GM19239 (cell line): ENCODE measurements at places on chromosomes 7 and 10.

DNA sequence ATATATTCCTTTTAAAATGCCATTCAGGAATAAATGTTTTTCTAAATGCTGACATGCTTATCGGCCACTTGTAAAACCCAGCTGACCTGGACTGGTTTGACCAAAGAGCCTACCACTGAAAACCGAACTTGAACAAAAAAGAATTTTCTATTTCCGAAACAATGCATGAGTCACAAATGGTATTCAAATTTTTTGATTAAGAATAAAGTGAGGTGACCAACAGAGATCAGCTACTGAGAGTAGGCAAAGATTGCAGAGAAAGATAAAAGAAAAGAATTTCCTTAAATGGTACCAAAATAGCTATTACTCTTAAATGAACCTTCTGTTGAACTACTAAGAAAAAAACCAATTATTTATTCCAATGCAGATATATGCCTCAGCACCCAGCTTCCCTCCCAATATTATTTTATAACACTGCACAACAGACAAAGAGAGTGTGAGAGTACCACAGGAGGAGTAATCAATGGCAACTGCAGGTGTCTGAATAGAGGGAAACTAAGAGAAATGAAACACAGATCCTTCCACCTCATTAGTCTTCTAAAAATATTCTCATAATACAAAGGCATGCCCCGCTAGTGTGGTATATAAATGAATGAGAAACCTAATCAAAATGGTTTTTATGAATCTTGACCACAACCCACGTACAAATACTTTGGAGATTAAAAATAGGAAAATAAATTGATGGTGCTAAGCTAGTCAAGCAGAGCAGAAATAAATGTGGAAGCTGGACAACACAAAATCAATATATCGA lies 20.1 kb downstream of the OSBPL3 start:
- DNase-seq: no peak

DNA sequence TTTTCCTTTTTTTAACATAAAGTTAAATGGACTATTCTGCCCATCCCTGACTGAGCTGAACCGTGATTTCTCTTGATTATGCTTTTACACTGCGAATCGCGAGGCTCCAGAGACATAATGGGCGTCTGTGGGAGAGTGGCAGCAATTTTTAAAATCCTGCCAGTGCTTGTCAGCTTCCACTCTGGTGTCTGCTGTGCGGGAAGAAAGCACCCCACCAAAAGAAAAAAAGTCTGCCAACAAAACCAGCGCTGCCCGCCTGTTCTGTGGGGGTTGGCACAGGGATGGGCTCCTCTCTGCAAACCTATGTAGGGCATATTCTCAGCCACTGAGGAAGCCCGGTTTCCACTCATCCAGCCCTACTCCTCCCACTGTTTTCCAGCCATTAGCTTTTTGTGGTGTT lies 592.3 kb upstream of the GALNT17 start:
- DNase-seq: no peak

DNA sequence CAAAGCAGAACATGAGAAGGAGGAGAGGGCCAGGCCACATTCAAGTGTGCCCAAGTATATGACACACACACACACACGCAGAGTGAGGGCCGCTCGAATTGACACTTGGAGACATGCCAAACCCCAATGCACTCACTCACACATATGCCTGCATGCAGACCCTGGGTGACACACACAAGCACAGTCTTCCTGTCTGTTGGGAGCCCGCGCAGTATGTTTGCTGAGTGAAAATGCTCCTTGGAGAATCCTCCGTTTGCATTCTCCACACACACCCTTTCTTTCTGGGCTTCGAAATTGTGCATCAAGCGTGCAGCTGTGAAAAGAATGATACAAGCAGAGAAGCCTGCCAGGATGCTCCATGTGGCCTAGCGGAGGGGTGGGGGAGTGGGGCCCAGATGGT lies 120.9 kb downstream of the PLXNA4 start:
- DNase-seq: no peak

DNA sequence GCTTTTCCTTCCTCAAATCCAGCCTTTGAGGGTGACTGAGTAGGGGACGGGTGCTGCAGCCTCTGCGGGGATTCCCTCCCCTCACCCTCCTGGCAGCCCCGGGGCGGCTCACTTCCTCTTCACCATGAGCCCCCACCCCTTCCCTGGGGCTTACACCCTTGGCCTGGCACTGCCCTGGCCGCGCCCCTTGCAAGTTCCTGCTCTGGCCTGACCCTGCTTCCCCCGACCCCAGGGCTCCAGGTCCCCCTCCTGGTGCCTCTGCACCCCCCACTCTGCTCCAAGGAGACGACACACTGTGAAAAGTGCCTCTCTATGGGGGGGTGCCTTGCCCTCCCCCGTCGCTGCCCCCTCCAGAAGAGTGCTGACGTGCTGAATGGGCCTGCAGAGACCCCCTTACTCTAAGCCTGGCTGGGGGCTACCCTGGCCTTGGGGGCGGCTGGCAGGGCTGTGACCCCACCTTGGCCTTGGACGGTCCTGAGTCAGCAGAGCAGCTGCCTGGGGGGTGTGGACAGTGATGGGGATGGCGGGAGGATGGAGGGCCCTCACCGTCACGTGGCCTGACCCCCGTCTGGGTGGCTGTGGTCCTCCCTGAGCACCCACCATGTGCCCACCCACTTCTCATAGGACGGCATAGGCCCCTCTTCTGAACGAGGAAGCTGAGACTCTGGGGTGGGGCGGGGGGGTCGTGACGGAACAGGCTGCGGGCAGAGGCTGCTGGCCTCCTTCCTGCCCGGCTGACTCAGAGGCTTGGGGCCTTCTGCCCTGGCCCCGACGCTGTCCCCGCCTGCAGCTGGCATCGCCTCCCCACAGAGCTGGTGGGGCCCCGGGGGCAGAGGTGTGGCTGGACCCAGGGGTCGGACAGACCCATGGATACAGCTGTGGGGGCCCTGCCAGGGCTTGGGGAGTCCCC lies 9.8 kb downstream of the LFNG start:
- DNase-seq: no peak

DNA sequence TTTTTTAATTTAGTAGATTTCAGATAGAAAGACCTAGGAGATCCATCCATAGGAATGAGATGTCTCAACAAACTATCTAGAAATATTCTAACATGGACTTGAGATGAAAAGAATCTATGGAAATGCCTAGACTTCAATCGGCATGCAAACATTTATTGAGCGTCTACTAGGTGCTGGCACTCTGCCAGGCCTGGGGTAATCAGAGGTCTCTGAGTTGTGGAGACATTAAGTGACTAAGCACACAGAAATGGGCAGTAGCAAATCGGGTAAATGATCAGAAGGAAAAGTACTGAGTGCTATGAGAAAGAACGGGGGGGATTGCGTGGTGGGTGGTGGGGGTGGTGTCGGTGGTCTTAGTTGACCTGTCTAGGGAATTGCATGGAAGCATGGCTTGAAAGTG lies 466.6 kb downstream of the GALNT17 start:
- no peak for DNase-seq

DNA sequence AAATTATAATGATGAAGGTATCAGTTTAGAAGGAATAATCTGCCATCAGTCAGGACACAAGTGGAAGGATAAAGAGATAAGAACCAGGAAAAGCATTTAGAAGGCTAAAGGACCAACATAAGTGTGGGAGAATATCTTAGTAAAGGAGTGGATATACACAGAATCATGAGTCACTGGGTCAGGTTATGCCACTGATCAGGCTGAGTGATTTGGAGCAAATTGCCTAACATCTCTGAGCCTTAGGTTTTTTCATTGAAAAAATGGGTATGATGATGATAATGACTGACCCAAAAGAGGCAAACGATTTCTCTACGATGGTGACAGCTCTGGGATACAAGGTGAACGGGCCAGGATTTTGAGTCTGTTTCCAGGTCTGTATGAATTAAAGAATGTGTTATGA lies 2.8 kb upstream of the CUL1 start:
- DNase-seq: no peak

GRCh38 chr10:65950075-65950474 lies 975.8 kb upstream of the LRRTM3 start:
- no peak for DNase-seq

GRCh38 chr10:48506147-48506917 lies 98.5 kb downstream of the ARHGAP22 start:
- no peak for DNase-seq

DNA sequence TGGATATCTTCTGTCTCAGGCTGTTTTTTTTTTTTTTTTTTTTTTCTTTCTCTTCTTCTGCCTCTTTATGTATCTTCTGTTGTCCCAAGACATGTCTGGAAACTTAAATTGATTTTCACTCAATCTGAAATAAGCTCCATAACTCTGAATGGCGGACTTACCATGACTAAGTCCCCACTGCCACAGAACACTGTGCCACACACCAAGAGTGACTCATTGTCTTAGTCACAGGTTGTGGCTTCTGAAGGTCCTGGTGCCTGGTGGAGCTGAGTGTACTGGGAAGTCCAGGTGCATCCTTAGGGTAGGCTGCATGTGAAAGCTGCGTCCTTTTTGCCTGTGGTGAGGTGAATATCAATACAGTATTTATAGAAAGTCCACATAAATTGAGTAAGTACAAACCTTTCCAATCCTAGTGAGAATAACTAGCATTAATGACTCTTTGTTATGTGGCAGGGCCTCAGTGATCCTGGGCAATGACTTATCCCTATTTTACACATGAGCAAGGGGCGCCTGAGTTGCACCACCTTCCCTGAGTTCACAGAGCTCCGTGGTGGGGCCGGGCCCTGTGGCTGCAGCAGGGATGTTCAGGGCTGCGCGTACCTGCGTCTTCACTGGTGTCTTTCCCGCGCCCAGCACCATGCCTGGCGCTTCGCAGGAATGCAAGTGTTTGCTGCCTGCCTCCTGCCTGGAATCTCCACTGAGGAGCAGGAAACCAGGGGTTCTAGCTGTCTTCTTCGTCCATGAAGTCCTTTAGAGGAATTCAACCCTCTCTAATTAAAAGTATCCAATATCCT lies 4.3 kb downstream of the PFKP start:
- DNase-seq: no peak

DNA sequence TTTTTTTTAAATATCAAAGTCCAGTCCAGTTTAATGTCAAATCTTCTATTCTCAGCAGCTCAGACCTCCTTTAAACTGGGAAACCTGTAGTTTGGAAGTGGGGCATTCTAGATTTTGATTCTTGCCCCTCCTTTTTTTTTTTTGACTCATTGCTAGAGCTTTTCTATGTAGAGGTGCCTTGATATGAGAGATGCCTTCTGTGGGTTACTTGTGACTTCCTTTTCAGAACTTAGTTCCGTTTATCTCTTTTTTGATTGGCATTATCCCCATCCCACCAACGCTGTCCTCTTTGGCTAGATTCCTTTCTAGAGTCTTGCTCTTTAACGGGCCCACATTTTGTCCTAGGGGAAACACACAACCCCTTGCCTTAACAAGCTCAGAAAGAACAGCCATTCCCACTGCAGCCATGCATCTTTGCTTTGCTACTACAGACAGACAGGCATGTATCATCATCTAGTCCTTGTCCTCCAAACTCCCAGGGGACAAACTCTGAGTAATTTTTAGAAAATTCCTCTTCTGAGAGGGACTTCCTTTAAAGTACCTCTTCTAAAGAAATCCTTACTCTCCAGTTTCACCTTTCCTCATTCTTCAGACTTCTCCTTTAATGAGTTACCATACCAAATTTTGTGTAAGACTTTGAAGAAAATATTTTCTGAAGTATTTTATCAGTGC lies 153.6 kb downstream of the PHF14 start:
- DNase-seq: no peak

GRCh38 chr10:101146392-101147251 lies 15.5 kb downstream of the TLX1 start:
- DNase-seq: no peak

- DNase-seq: no peak
Observed at GRCh38 chr10:759898-760477, 70.5 kb upstream of the DIP2C start.

DNA sequence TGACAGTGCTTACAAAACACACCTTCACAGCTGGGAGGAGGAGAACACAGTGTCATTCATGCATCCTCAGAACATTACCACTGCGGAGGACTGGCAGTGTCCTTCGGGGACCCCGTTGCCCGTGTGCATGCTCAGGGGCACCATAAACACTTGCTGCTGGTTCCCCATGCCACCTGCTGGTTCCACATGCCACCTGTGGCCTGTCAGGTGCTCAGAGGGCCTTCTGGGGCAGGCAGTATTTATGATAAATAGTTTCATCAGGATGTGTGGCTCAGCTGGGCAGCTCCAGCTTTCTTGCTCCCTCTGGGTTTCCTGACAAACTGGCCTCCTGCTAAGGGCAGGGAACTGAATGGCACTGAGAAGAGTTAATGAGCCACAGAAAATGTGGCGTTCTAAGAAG lies 32.1 kb downstream of the CELF2 start:
- DNase-seq: no peak

DNA sequence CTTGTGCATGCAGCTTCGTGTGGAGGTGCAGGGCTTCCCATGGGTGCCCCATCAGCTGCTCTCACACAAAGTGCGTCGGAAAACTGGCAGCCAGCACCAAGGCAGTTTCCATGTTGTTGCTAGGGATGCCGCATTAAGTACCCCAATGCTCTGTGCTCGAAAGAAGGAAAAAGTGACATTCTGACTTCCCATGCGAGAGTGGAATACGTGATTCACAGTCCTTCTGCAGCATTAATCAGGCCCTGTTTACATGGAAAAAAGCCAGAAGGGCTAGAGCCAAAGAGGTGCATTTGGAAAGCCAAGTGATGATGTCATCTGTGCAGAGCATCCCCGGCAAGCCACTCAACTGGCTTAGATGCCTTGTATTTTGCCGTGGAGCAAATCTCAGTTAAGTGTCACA lies 258.3 kb downstream of the GATA3 start:
- no peak for DNase-seq

- DNase-seq: no peak
Observed at GRCh38 chr10:99835947-99836346, 53.5 kb downstream of the ABCC2 start.

GRCh38 chr10:17237915-17238444 lies 9.9 kb downstream of the VIM start:
- DNase-seq: no peak

- no peak for DNase-seq
Observed at GRCh38 chr10:89814278-89814677, 112.9 kb downstream of the KIF20B start.
